ENCODE measurements at places on chromosomes 4 and X. TPM values are rescaled to one million over a fixed set of nuclear protein-coding genes. Genes with fewer than 3 reads are reported as not detected.

GRCh38 chr4:81590596-81590995 is 118.9 kb upstream of the RASGEF1B start:
- no peaks in the 10 kb centered on the region for H3K36me3 ChIP-seq
- no peak overlapping the region for H3K27ac ChIP-seq
- H3K4me3 ChIP-seq = no peak overlapping the region
- no peaks in the 10 kb centered on the region for H3K27me3 ChIP-seq
- DNase-seq = no peak
- peaks cover 4% of the 10 kb centered on the region for H3K4me1 ChIP-seq

DNA sequence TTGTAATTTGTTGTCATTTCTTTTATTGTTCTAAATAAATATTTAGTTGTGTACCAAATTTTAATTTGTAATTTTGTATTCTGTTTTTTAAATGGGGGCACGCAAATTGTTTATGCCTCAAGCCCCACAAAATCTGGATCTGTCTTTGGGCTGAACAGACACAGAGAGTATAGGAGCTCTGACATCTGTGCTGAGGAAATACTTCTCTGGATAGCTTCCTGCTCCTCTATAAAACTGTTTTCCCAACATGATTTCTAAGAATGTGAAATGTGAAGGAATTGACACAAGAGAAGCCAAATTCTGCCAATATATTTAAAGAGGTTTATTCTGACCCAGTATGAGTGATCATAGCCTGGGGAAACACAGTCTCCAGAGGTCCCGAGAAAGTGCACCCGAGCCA is 93.0 kb downstream of the IL13RA2 start:
- DNase-seq = no peak
- H3K27me3 ChIP-seq = peaks cover 4% of the 10 kb centered on the region
- H3K4me3 ChIP-seq = no peak overlapping the region
- no peaks in the 10 kb centered on the region for H3K4me1 ChIP-seq
- H3K27ac ChIP-seq = no peak overlapping the region

DNA sequence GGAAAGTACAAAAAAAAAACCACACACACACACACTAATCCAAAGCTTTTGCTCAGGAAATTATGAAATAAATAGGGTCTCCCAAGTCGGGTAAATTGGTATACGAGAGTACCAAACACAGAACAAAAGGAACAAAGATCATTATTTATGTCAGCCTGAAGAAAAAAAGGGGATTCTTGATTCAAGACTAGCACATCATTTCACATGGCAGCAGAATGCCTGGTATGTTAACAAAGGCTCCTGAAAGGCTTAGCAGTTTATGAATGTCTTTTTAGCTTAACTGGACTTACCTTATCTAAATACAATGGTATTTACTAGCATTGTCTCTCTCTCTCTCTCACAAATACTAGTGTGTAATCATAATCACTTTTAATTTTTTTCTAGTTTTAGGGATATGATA is 11.3 kb downstream of the RAP2C start:
- no peaks in the 10 kb centered on the region for H3K4me1 ChIP-seq
- no peaks in the 10 kb centered on the region for H3K36me3 ChIP-seq
- H3K27me3 ChIP-seq = peaks cover 13% of the 10 kb centered on the region
- H3K27ac ChIP-seq = no peak overlapping the region
- no peak for DNase-seq
- no peak overlapping the region for H3K4me3 ChIP-seq

DNA sequence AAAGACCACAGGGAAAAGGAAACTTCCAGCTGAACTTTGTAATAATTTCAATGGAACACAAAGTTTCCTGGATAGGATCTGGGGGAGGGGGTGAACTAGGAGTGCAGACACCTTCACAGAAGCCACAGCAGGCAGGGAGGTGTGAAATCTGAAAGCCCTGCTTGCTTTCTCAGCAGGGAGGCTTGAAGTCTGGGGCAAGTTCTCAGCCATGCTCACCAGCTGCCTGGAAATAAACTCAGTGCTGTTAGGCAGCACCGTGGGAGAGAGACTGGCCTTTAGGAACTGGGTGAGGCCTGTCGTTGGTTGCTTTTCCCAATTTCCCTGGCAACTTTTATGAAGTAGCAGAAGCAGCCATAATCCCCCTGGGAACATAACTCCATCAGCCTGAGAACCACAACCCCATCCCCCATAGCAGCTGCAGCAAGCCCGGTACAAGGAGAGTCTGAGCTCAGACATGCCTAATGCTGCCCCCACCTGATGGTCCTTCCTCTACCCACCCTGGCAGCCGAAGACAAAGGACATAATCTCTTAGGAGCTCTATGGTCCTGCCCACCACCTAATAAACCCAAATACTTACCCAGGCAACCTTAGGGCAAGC is 39.2 kb upstream of the NMU start:
- no peaks in the 10 kb centered on the region for H3K4me1 ChIP-seq
- H3K27ac ChIP-seq = no peak overlapping the region
- no peak overlapping the region for H3K4me3 ChIP-seq

GRCh38 chr4:20185103-20185502 is 66.6 kb upstream of the SLIT2 start:
- no peak overlapping the region for H3K27ac ChIP-seq
- no peak overlapping the region for H3K4me3 ChIP-seq
- no peak for DNase-seq
- H3K4me1 ChIP-seq = no peaks in the 10 kb centered on the region
- no peaks in the 10 kb centered on the region for H3K27me3 ChIP-seq

GRCh38 chr4:62510228-62510627 is 1310.1 kb downstream of the ADGRL3 start:
- H3K4me3 ChIP-seq = no peak overlapping the region
- DNase-seq = no peak
- no peaks in the 10 kb centered on the region for H3K4me1 ChIP-seq
- H3K36me3 ChIP-seq = no peaks in the 10 kb centered on the region
- no peak overlapping the region for H3K27ac ChIP-seq
- no peaks in the 10 kb centered on the region for H3K27me3 ChIP-seq

GRCh38 chrX:107599450-107599861 is 28.9 kb upstream of the PRPS1 start:
- H3K4me1 ChIP-seq = no peaks in the 10 kb centered on the region
- DNase-seq = peak; percentile 91
- no peak overlapping the region for H3K27ac ChIP-seq
- H3K27me3 ChIP-seq = no peaks in the 10 kb centered on the region

DNA sequence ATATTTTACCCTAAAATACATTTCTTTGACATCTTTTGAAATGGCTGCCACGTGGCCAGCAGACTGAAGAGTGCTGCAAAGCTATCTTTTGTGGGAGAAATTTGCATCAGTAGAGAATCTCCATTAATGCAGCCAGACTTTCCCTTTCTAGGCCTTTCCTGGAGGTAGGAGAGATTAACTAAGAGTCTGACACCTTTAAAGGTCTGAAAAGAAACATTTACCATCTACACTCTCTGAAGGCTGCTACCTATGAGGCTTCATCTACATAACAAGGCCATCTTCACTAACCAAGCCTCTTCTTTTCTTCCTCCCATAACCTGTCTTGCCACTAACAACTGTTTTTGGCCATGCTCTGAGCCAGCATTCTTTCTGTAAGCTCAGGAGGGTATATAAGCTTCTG is 17.8 kb upstream of the SPRY1 start:
- no peaks in the 10 kb centered on the region for H3K36me3 ChIP-seq
- no peaks in the 10 kb centered on the region for H3K4me1 ChIP-seq
- no peak overlapping the region for H3K27ac ChIP-seq
- H3K27me3 ChIP-seq = no peaks in the 10 kb centered on the region
- H3K4me3 ChIP-seq = no peak overlapping the region
- no peak for DNase-seq

DNA sequence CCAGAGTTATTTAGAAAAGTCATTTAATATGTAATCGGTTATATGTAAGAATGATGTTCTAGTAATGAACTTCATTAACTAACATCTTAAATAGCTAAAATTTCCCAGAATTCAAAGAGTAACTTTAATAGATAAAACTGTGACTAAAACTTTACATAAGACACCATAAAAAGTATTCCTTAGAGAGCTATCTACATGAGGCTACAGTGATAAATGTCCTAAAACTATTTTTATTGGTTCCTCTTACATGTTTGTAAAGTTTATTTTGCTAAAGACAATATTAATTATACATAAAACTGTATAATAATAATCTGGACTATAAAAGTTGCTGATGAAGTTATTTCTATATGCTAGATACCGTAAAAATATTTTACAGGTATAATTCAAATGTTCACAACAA is 897.7 kb upstream of the EPHA5 start:
- H3K27ac ChIP-seq = no peak overlapping the region
- DNase-seq = no peak
- H3K4me1 ChIP-seq = no peaks in the 10 kb centered on the region
- no peaks in the 10 kb centered on the region for H3K36me3 ChIP-seq

DNA sequence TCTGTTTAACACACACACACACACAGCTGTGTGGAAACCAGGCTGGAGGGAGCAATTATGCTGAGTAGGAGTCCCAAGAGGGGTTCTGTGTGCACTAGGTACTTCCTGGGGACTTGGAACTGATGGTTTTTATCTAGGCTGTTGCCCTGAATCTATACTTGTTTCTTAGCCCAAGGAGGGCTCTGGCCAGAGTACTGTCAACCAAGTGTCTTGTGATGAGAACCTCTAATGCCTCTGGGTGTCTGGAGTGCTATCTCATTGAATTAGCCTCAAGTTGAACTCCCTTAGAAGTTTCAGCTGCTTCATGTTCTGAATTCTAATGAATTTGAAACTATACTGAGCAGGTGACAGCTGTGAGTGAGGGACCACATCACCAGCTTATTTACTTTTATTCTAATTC is 16.6 kb downstream of the ARHGAP24 start:
- no peaks in the 10 kb centered on the region for H3K36me3 ChIP-seq
- no peak overlapping the region for H3K27ac ChIP-seq
- H3K4me3 ChIP-seq = no peak overlapping the region
- H3K4me1 ChIP-seq = peaks cover 18% of the 10 kb centered on the region
- peak; percentile 34 for DNase-seq

DNA sequence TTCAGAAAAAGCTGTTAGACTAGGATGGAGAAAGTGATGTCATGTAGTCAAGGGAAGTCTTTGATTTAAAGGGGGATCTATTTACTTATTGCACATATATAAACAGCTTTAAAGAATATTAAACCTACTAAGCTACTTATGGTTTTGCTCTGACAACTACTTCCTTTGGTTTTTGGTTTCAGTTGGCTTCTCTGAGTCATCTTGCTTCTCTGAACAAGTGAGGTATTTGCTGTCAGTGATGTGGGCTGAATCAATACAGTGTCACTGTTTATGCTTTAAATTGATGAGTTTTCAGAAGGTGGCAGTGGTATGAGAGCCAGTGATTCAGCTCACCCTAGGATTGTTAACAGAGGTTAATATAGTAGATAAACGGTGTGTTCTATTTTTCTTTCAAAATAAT is 75.1 kb downstream of the CEP44 start:
- no peaks in the 10 kb centered on the region for H3K36me3 ChIP-seq

OGT gene
- polyA plus RNA-seq = 32.3 TPM

MFAP3L gene
- 1.4 TPM for polyA plus RNA-seq

MRFAP1 gene
- 286 TPM for polyA plus RNA-seq

RGS12 gene
- polyA plus RNA-seq = 15.4 TPM

OTC gene
- 0.91 TPM for polyA plus RNA-seq

All from lung (tissue), 17 donors.